ENCODE measurements at places on chromosomes 7 and 10. TPM values are rescaled to one million over a fixed set of nuclear protein-coding genes. Genes with fewer than 3 reads are reported as not detected.

- DNase-seq, result no peak
Observed at GRCh38 chr10:106436123-106436715, 728.3 kb downstream of the SORCS1 start.

DNA sequence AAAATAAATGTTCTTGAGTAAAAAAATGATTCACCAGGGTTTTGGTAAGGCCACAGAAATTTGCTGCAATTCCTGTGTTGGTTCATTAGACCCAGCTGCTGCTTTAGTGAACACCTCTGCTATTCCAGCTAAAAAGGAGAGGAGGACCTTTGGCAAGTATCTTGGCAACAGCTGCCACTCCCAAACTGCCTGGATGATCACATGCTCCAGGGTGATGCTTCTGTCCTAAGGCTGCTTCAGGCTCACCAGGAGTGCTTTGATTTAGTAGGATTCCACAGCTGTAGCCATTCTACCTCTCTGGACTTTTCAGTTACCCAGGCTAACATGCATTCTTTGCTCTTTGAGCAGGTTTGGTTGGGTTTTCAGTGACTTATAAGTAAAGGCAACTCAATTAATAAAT, 82.6 kb upstream of the NPVF start:
- DNase-seq, result no peak

DNA sequence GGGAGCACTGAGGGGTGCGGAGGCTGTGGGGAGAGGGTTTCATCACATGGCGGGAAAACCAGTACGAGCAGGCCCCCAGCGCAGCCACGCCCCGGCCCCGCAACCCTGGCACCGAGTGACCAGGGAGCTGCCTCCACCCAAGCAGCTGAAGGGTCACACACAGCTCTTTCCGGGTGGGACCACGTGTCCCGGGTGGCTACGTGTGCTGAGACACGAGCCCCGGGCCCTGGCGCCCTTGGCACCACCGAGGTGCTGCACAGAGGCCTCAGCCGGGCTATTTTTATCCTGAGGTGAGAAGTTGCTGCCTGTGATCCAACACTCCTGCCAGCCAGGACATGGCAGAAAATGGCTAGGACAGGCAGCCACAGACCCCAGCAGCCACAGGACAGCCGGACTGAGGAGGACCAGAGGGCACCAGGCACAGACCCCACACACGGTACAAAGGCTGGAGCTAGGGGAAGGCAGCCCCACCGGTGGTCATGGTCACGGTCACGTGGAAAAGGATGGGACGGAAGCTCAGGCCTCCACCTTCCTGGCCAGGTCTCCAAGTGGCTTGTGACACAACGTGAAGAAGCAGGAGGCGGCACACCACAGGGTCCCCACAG, 223.7 kb downstream of the MAD1L1 start:
- no peak for DNase-seq

DNA sequence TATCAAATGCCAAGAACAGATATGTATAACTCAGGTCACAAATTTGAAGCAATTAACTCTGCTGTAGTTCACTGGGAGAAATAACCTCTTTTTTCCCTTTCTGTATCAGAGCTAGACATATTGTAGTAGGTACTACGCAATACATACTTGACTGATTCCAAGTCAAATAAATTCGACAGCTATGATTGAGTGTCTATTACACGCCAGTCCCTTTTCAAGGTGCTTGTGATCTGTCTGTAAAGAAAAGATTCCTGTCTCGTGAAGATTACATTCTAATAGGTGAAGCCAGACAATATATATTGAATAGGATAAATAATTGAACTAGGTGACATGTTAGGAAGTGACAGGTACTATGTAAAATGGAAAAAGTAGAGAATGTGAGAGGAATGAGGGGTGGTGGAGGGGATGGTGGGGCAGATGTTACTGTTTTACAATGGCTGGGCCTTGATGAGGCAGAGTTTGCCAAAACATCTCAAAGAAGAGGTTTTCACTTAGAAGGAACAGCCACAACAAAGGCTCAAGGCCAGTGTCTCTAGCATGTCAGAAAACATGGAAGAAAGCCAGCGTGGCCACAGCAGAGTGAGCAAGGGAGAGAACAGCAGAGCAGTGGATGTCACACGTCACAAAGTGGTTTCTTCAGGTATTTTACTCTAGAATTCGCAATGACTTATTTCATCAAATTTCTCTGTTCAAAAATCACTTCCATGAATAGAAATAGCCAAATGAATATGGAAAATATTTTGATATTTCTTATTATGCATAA, 282.6 kb upstream of the CACNA2D1 start:
- no peak for DNase-seq

The RHOBTB1 gene
- total RNA-seq, result 0.21 TPM

- DNase-seq, result no peak
Observed at GRCh38 chr7:151260883-151261282, 12.4 kb upstream of the SMARCD3 start.

- DNase-seq, result no peak
Observed at GRCh38 chr10:105145711-105146110, 504.6 kb downstream of the SORCS3 start.

DNA sequence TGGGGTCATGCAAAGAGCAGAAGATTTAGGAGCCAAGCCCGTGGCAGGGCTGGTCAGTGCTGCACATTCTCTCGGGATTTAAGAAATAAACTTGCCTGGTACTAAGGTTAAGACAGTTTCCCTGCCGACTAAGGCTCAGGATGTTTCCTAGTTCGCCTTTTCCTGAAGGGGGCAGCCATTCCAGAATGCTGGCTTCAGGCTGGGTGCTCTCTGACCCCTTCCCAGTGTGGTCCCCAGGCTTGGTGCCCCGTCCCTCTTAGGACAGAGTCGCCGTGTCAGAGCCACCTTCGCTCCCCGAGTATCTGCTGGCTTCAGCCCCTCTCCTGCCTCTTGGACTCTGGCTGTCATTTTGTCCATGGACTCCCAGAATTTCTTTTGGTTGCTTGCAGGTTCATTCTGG, 117.2 kb downstream of the ELFN1 start:
- DNase-seq, result no peak

DNA sequence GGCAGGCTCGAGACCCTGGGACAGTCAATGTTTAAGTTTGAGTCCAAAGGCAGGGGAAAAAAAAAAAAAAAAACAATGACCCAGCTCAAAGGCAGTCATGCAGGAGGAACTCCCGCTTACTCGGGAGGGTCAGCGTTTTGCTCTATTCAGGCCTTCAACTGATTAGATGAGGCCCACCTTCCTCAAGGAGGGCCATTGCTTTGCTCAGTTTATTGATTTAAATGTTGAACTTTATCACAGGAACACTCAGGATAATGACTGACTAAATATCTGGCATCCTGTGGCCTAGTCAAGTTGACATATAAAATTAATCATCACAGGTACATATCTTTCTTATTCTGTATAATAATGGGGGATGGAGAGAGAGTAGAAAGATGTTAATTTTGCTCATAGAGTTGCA, 52.6 kb downstream of the HSPA12A start:
- no peak for DNase-seq

The OR13A1 gene
- not detected for total RNA-seq

- no peak for DNase-seq
Observed at GRCh38 chr10:33643042-33643441, 308.6 kb upstream of the NRP1 start.

- no peak for DNase-seq
Observed at GRCh38 chr7:74282748-74283459, 6.3 kb upstream of the CLIP2 start.
